Stimulated activated CD8-positive, alpha-beta memory T cell treated with anti-CD3 and anti-CD28 coated beads, Interleukin-2, amount 100 ng/mL, for 48 hours (primary cell): ENCODE measurements at places on chromosomes 13 and 19.

- DNase-seq, result no peak
Observed at GRCh38 chr19:57317503-57317902, 2.8 kb upstream of the ZNF543 start.

GRCh38 chr19:29963576-29963975 lies 21.5 kb downstream of the URI1 start:
- DNase-seq, result no peak

- no peak for DNase-seq
Observed at GRCh38 chr19:17098326-17098725, 22.7 kb downstream of the MYO9B start.

DNA sequence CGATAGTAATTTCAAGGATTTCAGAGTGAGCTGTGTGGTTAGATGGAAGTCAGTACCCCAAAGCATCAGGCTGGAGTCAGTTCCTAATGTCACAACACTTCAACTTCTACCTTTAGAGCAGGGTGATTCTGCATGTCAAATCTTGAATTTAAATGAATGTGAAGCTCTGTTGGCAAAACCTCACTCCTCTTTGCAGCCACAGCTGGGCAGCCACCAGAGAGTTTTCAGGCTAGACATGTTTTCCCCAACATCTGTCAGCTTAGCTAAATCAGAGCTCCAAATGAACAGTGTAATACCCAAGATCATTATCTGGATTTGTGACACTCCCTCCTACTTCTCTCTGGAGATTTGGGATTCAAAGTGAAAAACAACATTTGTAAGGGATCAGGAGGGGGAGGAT lies 33.7 kb upstream of the OLFM4 start:
- DNase-seq, result no peak
